Panc1 (cell line): ENCODE measurements at places on chromosomes 1 and 21.

GRCh38 chr21:35207322-35207721 lies 158.2 kb upstream of the RUNX1 start:
- DNase-seq = no peak
- H3K36me3 ChIP-seq = no peaks in the 10 kb centered on the region
- no peaks in the 10 kb centered on the region for H3K27me3 ChIP-seq
- H3K4me3 ChIP-seq = no peak overlapping the region
- no peaks in the 10 kb centered on the region; the same call in 1 of the 2 replicates for H3K4me1 ChIP-seq

DNA sequence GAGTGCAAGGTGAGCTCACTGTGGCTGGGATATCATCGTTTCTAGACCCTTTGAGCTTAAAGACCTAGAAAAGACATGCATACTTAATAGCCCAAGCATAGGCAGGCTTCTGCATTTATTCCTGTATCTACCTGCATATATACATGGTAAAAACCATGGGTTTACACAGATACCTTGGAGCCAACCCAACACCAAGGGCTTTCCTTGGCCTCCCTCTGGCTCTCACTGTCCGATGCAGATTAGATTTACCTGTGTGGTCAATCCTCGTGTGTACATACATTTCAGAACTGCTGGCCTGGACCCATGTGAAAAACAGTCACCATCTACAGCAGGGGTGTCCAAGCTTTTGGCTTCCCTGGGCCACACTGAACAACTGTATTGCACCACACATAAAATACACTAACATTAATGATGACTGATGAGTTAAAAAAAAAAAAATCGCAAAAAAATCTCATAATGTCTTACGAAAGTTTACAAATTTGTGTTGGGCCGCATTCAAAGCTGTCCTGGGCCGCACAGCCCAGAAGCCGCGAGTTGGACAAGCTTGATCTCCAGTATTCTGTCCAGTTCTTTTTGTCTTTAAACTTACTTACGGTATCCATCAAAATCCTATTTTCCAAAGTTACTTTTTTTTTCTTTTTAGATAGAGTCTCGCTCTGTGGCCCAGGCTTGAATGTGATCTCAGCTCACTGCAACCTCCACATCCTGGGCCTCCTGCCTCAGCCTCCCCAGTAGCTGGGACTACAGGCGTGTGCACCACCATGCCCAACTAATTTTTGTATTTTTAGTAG lies 43.5 kb downstream of the WDR4 start:
- no peaks in the 10 kb centered on the region for H3K36me3 ChIP-seq
- no peak overlapping the region for H3K4me3 ChIP-seq
- no peak overlapping the region for H3K27ac ChIP-seq
- no peaks in the 10 kb centered on the region for H3K4me1 ChIP-seq

DNA sequence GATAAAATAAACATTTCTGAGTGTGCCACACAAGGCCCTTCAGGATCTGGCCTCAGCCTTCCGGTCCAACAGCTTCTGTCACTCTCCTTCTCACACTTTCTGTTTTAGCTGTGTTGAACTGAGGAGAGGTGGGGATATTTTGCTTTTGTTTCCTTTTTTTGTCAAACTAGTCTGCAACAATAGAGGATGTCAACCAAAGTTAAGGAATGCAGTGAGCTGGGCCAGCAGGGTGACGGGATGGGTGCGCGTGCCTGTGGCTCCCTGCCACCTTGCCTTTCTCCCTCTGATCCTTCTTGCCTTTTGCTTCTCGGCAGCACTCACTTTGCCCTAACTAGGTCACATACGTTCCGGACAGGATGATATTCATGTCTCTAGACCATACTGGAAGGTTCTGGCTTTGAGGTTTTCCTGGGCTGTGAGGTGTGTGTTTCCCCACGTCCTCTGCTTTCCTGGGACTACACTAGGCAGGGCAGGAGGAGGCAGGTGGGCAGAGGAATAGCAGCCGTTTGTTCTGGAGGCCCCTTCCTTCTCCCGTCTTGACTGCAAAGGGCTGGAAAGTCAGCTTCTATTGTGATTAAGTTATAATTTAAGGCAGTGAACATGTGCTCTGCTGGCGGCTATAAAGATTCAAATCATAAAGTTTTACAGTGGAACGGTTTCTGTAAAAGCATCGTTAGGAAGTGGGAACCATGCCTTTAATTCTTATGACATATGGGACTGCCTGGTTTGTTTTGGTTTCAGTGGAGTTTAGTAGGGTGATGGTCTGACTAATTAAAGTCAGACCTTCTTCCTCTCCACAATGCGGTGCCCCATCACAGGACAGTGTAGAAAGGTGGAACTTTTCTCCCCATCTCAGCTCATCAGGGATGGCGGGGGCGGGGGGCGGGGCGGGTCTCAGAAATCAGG lies 67.8 kb downstream of the RNF220 start:
- 0 out of 2 replicates have a peak, but pooled peaks cover 3% of the 10 kb centered on the region for H3K4me1 ChIP-seq
- H3K27me3 ChIP-seq = no peaks in the 10 kb centered on the region
- H3K36me3 ChIP-seq = no peaks in the 10 kb centered on the region
- no peak for DNase-seq
- no peak overlapping the region for H3K27ac ChIP-seq

- no peak overlapping the region for H3K27ac ChIP-seq
- no peaks in the 10 kb centered on the region for H3K36me3 ChIP-seq
- peak; percentile 20 for DNase-seq
- no peaks in the 10 kb centered on the region for H3K27me3 ChIP-seq
- no peaks in the 10 kb centered on the region for H3K4me1 ChIP-seq
These were observed 129.7 kb downstream of the DUSP10 start for GRCh38 chr1:221612047-221612777.

- no peak overlapping the region for H3K4me3 ChIP-seq
- no peak overlapping the region for H3K27ac ChIP-seq
- no peaks in the 10 kb centered on the region for H3K27me3 ChIP-seq
- DNase-seq = no peak
- no peaks in the 10 kb centered on the region for H3K36me3 ChIP-seq
These were observed 63.7 kb downstream of the WLS start for GRCh38 chr1:68168545-68169171.

DNA sequence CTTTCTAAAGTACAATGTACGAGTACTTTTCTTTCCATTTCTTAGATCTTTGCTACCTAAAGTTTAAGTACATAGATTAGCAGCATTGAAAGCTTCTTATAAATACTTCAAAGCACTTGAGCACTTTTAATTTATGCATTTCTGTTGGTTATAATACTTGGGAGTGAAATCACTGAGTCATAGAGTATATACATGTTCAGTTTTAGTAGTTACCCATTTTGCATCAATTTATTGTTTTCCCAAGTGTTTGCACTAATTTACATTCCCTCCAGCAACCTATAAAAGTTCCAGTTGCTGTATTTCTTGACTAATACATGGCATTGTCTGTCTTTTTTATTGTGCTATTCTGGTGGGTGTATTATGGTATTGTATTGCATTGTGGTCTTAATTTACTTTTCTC lies 20.3 kb downstream of the PRKAA2 start:
- H3K27me3 ChIP-seq = no peaks in the 10 kb centered on the region
- H3K4me1 ChIP-seq = no peaks in the 10 kb centered on the region
- no peak overlapping the region for H3K27ac ChIP-seq
- no peaks in the 10 kb centered on the region for H3K36me3 ChIP-seq
- H3K4me3 ChIP-seq = no peak overlapping the region
- no peak for DNase-seq

DNA sequence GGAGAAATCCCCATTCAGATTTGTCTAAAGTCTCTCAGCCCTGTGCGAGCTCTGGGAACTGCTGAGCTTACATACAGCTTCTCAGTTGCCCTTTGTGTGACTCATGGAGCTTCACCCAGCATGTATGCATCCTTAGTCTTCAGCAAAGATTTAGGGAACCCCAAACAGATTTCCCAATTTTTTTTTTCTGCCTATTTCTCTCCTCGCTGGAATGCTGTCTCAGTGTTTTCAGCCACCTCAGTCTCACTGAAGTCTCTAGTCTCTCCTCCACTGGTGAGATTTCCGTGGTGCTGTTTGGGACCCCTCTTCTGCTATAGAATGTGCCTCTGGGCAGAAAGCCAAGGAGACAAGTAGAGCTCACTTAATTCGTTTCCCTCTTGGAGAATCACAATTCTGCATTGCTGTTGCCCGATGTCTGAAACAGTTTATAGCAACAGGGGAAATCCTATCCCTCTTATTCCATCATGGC lies 28.1 kb upstream of the TXLNA start:
- no peaks in the 10 kb centered on the region for H3K36me3 ChIP-seq
- DNase-seq = no peak
- H3K4me1 ChIP-seq = peaks cover 6% of the 10 kb centered on the region; the same call in 1 of the 2 replicates
- no peak overlapping the region for H3K4me3 ChIP-seq

DNA sequence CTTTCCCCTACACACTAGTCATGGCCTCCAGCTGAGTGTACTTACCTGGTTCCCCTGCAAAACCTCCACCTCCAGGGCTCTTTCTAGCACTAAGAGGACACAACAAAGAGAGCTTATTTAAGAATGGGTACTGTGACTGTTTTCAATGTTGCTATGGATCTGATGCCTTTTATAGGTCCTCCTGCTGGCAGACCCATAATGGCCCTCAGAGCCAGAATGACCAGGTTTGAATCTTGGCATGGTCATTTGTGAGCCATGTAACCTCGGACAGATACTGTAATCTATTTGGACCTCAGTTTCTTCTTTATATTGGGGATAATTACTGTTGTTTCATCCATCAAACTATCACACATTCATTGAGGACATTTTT lies 137.6 kb upstream of the USP24 start:
- no peaks in the 10 kb centered on the region for H3K4me1 ChIP-seq
- H3K27me3 ChIP-seq = no peaks in the 10 kb centered on the region
- no peak overlapping the region for H3K27ac ChIP-seq

DNA sequence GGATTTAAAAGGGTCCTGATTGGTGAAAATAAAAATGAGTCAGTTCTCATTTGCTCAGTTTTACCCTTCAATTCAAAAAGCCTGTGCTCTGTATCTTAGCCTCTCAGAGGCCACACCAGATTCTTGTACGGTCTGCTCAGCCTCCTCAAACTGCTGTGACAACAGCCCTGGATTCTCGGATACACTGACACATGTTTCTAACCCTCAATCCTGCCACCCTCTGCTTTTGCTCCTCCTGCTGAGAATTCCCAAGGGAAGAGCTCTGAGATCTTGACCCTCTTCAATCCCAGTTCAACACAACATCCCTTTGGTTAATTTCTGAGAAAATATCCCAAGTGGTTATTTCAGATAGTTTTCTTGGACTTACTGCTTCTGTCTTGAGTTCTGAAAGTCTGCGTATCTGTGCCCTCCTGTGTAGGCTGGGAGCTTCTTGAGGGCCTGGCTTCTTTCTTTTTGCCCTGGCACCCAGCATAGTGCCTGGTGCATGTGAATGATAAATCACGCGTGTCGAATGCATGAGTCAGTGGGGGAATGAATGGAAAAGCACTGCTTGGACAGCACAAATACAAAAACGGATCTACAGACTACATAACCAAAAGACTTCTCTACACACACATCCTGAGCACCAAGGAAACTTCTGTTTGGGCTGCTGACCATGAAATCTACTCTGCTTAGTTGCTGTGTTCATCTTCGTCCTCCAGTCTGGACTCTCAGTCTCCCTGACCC lies 24.5 kb downstream of the IRF2BP2 start:
- H3K36me3 ChIP-seq = no peaks in the 10 kb centered on the region
- H3K4me1 ChIP-seq = peaks cover 18% of the 10 kb centered on the region
- no peak for DNase-seq
- H3K27me3 ChIP-seq = no peaks in the 10 kb centered on the region

DNA sequence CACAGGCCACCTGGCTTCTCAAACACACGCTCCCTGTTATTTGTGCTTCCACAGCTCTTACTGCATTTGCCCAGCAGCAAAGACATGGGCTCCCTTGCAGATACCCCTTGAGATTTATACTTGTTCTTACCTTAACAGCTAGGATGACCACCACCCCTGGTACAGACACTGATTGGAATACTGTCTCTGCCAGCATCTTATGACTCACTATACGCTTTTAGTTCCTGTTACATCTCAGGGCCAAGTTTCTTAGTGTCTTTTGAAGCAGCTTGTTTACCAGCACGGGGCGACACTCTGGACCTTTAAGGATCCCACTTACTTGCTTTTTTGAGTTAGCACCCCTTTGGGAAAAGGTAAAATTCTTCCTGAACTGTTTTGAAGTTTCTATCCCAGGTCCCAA lies 874.8 kb downstream of the KCNT2 start:
- H3K27me3 ChIP-seq = no peaks in the 10 kb centered on the region
- H3K27ac ChIP-seq = no peak overlapping the region
- no peaks in the 10 kb centered on the region for H3K4me1 ChIP-seq
- no peaks in the 10 kb centered on the region for H3K36me3 ChIP-seq
- DNase-seq = no peak

- H3K4me3 ChIP-seq = no peak overlapping the region
- H3K27ac ChIP-seq = no peak overlapping the region
- DNase-seq = no peak
- H3K36me3 ChIP-seq = no peaks in the 10 kb centered on the region
These were observed 33.7 kb downstream of the GLUL start for GRCh38 chr1:182357913-182358312.

GRCh38 chr1:212686069-212686468 lies 13.6 kb downstream of the BATF3 start:
- H3K36me3 ChIP-seq = no peaks in the 10 kb centered on the region
- H3K4me1 ChIP-seq = no peaks in the 10 kb centered on the region
- no peaks in the 10 kb centered on the region for H3K27me3 ChIP-seq
- no peak overlapping the region for H3K4me3 ChIP-seq

DNA sequence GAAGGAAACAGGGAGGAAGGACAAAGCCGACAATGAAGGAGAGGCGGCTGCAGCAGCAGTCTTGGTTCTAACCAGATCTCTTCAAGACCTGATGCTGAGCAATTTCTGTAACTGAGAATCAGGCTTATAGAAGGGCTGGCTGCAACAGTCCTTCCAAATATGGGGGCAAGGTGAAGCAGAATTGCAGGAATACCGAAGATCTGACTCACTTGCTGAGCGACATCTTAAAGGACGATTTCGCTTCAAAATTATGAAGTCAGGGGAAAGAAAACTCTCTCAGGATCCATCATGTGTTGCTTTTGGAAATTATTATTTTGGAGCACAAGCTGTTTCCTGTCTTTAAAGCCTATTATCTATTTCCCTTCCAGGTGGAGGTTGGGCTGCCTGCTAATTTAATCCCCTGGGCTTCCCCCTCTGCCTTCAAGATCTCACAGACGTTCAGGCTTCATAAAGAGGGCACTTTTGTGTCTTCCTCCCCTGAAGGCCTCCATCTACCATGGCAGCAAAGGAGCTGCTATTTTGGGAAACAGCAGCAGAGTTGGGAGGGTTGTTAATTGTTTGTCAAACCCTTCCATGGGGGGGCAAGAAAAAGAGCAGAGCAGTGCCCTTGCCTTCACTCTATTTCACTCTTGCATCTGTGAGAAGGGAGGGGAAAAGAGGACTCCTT lies 10.8 kb upstream of the IER5 start:
- no peak for DNase-seq
- H3K4me3 ChIP-seq = no peak overlapping the region
- H3K27me3 ChIP-seq = no peaks in the 10 kb centered on the region
- 0 out of 2 replicates have a peak overlapping the region, but pooled peaks have one; percentile 13 for H3K27ac ChIP-seq
- 0 out of 2 replicates have a peak, but pooled peaks cover 3% of the 10 kb centered on the region for H3K4me1 ChIP-seq

GRCh38 chr1:248792342-248792741 lies 33.4 kb downstream of the SH3BP5L start:
- no peak overlapping the region for H3K4me3 ChIP-seq
- H3K36me3 ChIP-seq = no peaks in the 10 kb centered on the region
- no peak for DNase-seq
- H3K27ac ChIP-seq = no peak overlapping the region
- H3K4me1 ChIP-seq = no peaks in the 10 kb centered on the region

- H3K36me3 ChIP-seq = no peaks in the 10 kb centered on the region
- H3K27me3 ChIP-seq = no peaks in the 10 kb centered on the region
- no peaks in the 10 kb centered on the region for H3K4me1 ChIP-seq
- H3K27ac ChIP-seq = no peak overlapping the region
- DNase-seq = no peak
These were observed 59.6 kb downstream of the CC2D1B start for GRCh38 chr1:52306227-52307006.
